ENCODE measurements at places on chromosomes 3 and 15. TPM values are rescaled to one million over a fixed set of nuclear protein-coding genes. Genes with fewer than 3 reads are reported as not detected.

- DNase-seq: no peak
- peaks cover 13% of the 10 kb centered on the region for H3K36me3 ChIP-seq
- no peaks in the 10 kb centered on the region for H3K27me3 ChIP-seq
- H3K4me1 ChIP-seq: peaks cover 7% of the 10 kb centered on the region
- no peak overlapping the region for H3K27ac ChIP-seq
Measured at GRCh38 chr3:190539526-190539925, 25.6 kb downstream of the IL1RAP start.

DNA sequence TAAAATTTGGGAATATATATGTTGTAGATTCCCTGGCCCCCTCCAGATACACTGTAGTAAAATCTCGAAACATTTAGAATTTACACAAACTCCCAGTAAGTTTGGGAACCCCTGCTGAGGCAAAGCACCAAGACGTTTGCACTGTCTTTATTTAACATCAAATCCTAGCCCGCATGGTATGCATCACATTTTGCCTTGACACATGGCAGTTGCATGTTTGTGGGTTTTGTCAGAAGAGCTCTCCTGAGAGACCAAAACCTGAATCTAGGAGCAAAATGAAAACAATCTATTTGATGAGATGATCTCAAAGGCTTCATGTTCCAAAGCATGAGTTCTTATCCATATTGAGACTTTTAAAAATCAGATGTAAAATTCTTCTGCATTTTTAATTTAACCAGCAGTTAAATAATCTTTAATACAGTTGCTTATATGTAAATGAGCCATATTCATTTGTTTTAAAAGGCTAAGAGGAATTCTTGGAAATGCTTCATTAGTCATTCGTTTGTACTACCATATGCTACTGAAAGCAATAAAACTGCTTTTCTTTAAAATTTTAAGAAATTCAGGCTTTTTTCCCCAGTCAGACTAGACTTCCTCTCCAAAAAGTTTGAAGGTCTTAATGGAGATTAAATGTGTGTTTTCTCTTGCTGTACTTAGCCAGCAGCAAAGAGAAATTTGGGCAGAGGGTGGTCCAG, 105.2 kb upstream of the BOC start:
- no peaks in the 10 kb centered on the region for H3K36me3 ChIP-seq
- no peak overlapping the region for H3K27ac ChIP-seq
- no peak for DNase-seq
- no peak overlapping the region for H3K4me3 ChIP-seq
- peaks cover 5% of the 10 kb centered on the region for H3K4me1 ChIP-seq
- no peaks in the 10 kb centered on the region for H3K27me3 ChIP-seq

GRCh38 chr3:16975083-16975482, 90.3 kb downstream of the PLCL2 start:
- H3K27me3 ChIP-seq: no peaks in the 10 kb centered on the region
- H3K4me3 ChIP-seq: no peak overlapping the region
- peaks cover 32% of the 10 kb centered on the region for H3K36me3 ChIP-seq
- no peak overlapping the region for H3K27ac ChIP-seq
- H3K4me1 ChIP-seq: peaks cover 6% of the 10 kb centered on the region
- DNase-seq: no peak

- no peak overlapping the region for H3K4me3 ChIP-seq
- no peak for DNase-seq
- H3K27ac ChIP-seq: no peak overlapping the region
- peaks cover 81% of the 10 kb centered on the region for H3K4me1 ChIP-seq
Measured at GRCh38 chr3:46968783-46969428, 7.6 kb downstream of the CCDC12 start.

- peak overlapping the region; percentile 12 for H3K4me3 ChIP-seq
- DNase-seq: no peak
- H3K4me1 ChIP-seq: peaks cover 86% of the 10 kb centered on the region
- H3K27me3 ChIP-seq: no peaks in the 10 kb centered on the region
- H3K36me3 ChIP-seq: peaks cover 51% of the 10 kb centered on the region
Measured at GRCh38 chr3:71709908-71710511, 15.2 kb downstream of the EIF4E3 start.

- no peak for DNase-seq
- H3K4me1 ChIP-seq: no peaks in the 10 kb centered on the region
Measured at GRCh38 chr3:61901496-61901895, 340.1 kb downstream of the PTPRG start.

- no peaks in the 10 kb centered on the region for H3K36me3 ChIP-seq
- H3K27me3 ChIP-seq: peaks cover 31% of the 10 kb centered on the region
- H3K4me1 ChIP-seq: peaks cover 5% of the 10 kb centered on the region
- DNase-seq: no peak
- H3K4me3 ChIP-seq: no peak overlapping the region
Measured at GRCh38 chr3:37506956-37507535, 332.7 kb upstream of the LRRFIP2 start.

DNA sequence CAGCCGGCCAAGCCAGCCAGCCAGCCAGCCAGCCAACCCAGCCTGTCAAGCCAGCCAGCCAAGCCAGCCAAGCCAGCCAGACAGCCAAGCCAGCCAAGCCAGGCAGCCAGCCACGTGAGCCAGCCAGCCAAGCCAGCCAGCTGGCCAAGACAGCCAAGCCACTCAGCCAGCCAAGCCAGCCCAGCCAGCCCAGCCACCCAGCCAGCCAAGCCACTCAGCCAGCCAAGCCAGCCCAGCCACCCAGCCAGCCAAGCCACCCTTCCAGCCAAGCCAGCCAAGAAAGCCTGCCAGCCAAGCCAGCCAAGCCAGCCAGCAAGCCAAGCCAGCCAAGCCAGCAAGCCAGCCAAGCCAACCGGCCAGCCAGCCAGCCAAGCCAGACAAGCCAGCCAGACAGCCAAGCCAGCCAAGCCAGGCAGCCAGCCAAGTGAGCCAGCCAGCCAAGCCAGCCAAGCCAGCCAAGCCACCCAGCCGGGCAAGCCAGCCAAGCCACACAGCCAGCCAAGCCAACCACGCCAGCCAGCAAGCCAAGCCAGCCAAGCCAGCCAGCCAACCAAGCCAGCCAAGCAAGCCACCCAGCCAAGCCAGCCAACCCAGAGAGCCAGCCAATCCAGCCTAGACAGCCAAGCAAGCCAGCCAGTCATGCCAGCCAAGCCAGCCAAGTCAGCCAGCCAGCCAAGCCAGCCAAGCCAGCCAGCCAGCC, 199.5 kb downstream of the GOLGA6L6 start:
- no peak overlapping the region for H3K4me3 ChIP-seq
- no peaks in the 10 kb centered on the region for H3K27me3 ChIP-seq
- H3K4me1 ChIP-seq: no peaks in the 10 kb centered on the region
- DNase-seq: peak; percentile 32
- H3K36me3 ChIP-seq: no peaks in the 10 kb centered on the region
- H3K27ac ChIP-seq: no peak overlapping the region

GRCh38 chr3:35772381-35773015, 133.2 kb downstream of the ARPP21 start:
- H3K4me1 ChIP-seq: no peaks in the 10 kb centered on the region
- no peaks in the 10 kb centered on the region for H3K36me3 ChIP-seq
- H3K27ac ChIP-seq: no peak overlapping the region
- no peak for DNase-seq

- H3K36me3 ChIP-seq: peaks cover 5% of the 10 kb centered on the region
- H3K4me3 ChIP-seq: no peak overlapping the region
- H3K27ac ChIP-seq: no peak overlapping the region
- no peak for DNase-seq
Measured at GRCh38 chr3:41833628-41834027, 128.3 kb downstream of the ULK4 start.

GRCh38 chr3:50559702-50560101, 7.8 kb downstream of the C3orf18 start:
- H3K4me1 ChIP-seq: peaks cover 18% of the 10 kb centered on the region
- no peak overlapping the region for H3K27ac ChIP-seq
- no peaks in the 10 kb centered on the region for H3K27me3 ChIP-seq
- no peak overlapping the region for H3K4me3 ChIP-seq
- peaks cover under 1% of the 10 kb centered on the region for H3K36me3 ChIP-seq
- DNase-seq: no peak

DNA sequence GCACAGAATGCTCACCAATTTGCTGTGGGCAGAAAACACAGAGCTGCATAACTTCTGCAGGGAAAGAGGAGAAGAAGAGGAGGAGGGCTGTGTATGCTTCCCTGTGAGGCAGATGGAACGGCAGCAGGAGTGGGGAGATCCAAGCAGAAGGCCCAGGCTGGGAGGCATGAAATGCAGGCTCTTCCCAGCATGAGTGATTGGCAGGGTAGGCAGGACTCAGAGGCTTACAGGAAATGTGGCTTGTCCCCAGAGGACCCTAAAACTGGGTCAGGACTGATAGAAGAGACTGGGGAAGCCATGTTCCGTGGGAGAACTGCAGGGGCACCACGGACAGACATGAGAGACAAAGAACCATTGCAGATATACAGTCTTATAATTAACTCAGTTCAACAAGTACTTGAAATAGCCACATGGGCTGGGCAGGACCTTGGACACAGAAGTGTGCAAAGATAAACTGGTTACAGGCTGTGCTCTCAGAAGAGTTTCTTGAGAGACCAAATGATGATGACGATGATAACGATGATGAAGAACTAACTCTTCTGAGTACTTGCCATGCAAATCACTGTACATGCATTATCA, 286.9 kb downstream of the EPHB1 start:
- H3K27ac ChIP-seq: no peak overlapping the region
- no peak overlapping the region for H3K4me3 ChIP-seq
- no peak for DNase-seq
- no peaks in the 10 kb centered on the region for H3K27me3 ChIP-seq

GRCh38 chr3:114299941-114300624, 6.3 kb downstream of the TIGIT start:
- no peak for DNase-seq
- no peak overlapping the region for H3K4me3 ChIP-seq
- peaks cover 2% of the 10 kb centered on the region for H3K27me3 ChIP-seq
- peaks cover 3% of the 10 kb centered on the region for H3K4me1 ChIP-seq

DNA sequence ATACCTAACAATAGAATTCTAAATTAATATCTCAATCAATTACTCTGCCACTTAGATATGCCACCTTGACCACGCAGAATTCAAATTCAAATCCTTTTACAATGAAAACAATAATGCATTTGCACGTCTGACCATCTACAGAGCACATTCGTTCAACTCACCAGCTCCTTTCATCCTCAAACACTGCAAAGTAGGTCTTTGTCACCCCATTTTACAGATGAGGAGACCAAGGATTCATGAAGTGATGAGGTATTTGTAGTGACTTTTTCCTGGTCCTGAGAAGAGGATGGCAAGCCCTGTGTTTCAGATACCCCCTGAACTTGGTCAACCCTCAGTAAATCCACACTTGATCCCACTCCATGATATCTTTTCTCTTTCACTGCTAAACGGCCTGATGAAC, 42.2 kb downstream of the HES1 start:
- peaks cover 9% of the 10 kb centered on the region for H3K4me1 ChIP-seq
- H3K27me3 ChIP-seq: peaks cover 12% of the 10 kb centered on the region
- no peak overlapping the region for H3K4me3 ChIP-seq
- no peaks in the 10 kb centered on the region for H3K36me3 ChIP-seq

DNA sequence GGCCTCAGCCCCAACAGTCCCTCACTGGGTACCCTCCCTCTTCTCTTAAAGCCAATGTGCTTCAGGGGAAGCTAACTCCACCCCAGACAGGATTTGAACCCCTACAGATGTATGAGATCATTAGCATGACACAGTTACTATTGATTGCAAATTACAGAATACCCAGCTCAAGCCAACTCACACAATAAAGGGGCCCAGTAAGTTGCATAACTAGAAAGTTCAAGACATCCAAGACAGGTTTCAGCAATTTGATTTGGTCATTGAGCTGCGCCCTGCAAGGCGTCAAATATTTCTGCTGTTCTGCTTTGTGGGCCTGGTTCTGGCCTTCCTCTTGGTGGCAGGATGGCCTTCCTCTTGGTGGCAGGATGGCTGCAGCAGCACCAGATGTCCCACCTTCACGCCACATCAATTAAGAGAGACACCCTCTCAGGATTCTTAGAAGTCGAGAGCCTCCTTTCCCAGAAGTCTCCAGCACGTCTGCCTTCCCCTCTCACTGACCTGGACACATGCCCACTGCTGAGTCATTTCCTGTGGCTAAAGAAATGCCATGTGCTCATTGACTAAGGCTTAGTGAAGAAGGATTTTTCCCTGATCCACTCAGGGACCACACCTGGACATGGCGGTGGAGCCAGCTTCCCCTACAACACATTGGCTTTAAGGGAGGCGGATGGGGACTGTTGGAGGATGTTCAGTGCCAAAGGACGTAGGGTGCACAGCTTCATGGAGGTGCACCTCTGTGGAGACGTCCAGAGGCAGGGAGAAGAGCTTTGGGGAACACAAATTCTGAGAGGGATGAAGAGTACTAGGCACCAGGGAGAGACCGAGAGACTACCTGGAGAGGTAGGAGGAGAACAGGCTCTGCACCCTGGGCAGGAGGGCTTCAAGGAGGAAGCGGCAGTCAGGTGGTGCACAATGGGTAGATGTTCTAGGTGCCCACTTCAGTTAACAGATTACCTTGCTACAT, 49.1 kb downstream of the DNASE1L3 start:
- peaks cover 7% of the 10 kb centered on the region for H3K36me3 ChIP-seq
- no peak overlapping the region for H3K4me3 ChIP-seq
- no peak for DNase-seq
- H3K4me1 ChIP-seq: no peaks in the 10 kb centered on the region

GRCh38 chr3:52777959-52778805, 783 bp downstream of the ITIH1 start:
- H3K27me3 ChIP-seq: peaks cover 12% of the 10 kb centered on the region
- H3K4me1 ChIP-seq: no peaks in the 10 kb centered on the region
- no peak for DNase-seq
- no peaks in the 10 kb centered on the region for H3K36me3 ChIP-seq
- no peak overlapping the region for H3K4me3 ChIP-seq

DNA sequence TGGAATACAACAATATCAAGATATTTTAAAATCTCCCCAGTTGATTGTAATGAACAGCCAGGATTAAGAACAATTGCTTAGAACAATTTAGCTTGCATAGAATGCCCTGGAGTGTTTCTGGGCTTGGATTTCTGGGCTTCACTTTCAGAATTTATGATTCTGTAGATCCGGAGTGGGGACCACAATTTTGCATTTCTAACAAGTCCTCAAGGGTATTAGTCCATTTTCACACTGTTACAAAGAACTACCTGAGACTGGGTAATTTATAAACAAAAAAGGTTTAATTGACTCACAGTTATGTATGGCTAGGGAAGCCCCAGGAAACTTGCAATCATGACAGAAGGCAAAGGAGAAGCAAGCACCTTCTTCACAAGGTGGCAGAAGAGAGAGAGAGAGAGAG, 54.3 kb upstream of the MYRIP start:
- H3K36me3 ChIP-seq: no peaks in the 10 kb centered on the region
- H3K27ac ChIP-seq: no peak overlapping the region
- H3K4me1 ChIP-seq: no peaks in the 10 kb centered on the region
- no peak overlapping the region for H3K4me3 ChIP-seq

- H3K4me3 ChIP-seq: peak overlapping the region; percentile 81
- H3K36me3 ChIP-seq: peaks cover 56% of the 10 kb centered on the region
- H3K27ac ChIP-seq: peak overlapping the region; percentile 95
- DNase-seq: no peak
- no peaks in the 10 kb centered on the region for H3K27me3 ChIP-seq
Measured at GRCh38 chr15:31344823-31345605, 18.4 kb downstream of the KLF13 start.

- no peak for DNase-seq
- no peak overlapping the region for H3K27ac ChIP-seq
- peaks cover 31% of the 10 kb centered on the region for H3K36me3 ChIP-seq
- no peak overlapping the region for H3K4me3 ChIP-seq
Measured at GRCh38 chr3:141236361-141236760, 4.7 kb downstream of the PXYLP1 start.

SNX22 gene
- total RNA-seq: 0.50 TPM

IL17RB gene
- total RNA-seq: 2.9 TPM

EPHB3 gene
- total RNA-seq: 0.12 TPM

ANXA2 gene
- total RNA-seq: 438 TPM

ZNF621 gene
- 21.7 TPM for total RNA-seq

PPM1M gene
- 92.7 TPM for total RNA-seq

ZNF80 gene
- total RNA-seq: 0.10 TPM

C3orf85 gene
- total RNA-seq: not detected

CFAP100 gene
- total RNA-seq: not detected

ISG20 gene
- total RNA-seq: 206 TPM

Data from activated CD4-positive, alpha-beta T cell treated with anti-CD3 and anti-CD28 coated beads, Interleukin-2, amount 10 ng/mL, durations not matched to agents 7 days and 5 days (primary cell).